ENCODE measurements at places on chromosomes 7 and 10.
A peak's percentile ranks its signal among the peaks of the same experiment; 100 is the strongest.

DNA sequence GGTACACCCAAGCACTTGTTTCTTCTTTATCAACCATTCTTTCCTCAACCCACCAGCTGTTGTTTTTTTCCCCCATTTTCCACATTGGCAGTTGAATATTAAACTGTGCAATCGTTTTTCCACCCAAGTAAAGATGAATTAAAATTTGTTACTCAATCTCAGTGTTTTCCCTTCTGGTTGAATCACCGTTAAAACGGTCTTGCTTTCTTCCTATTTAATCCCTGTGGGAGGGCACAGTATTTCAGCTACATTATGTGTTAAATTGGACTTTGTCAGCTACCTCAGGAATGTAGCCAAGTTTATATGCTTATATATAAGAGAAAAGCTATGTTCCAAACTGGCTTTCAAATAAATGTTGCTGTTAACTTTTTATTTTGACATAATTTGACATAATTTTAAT, 19.9 kb downstream of the SLC35G1 start:
- no peak for DNase-seq

DNA sequence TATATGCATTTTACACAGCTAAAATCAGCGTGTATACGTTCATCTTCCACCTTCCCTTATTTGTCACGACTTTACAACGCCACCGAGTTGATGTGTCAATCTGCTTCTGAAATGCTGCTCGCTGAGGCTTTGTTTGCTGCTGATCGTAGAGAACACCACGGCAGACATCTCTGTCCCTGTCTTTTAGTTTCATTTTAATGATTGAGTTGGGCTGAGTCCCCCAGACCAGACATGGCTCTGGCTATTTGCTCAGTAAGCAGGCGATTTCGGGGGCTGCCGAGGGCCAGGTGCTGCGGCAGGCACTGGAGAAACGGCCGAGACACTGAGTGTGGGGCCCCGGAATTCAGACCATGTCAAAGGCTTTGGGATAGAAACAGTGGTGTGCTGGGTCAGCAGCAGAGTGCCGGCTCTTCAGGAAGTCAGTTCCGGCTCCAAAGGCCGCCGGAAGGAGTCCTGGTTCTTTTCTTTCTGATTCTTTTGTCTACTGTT, 5.0 kb downstream of the LRRC27 start:
- peak; percentile 33 for DNase-seq

DNA sequence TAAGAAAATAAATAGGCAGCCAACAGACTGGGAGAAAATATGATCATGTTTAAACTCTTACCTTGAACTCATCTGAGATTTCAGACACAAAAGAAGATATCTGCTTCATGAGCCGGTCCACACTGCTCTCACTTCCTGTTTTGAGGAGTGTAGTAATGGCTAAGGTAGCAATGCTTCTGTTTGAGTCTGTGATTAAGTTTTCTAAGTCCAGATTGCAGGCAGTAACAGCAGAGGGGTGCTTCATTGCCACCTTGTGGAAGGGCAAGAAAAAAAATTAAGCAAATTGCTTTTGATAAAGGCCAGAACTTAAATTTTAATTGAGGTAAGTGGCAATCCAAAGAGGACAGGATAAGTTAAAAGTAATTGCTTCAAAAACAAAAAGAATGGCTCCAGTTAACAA, 69.1 kb downstream of the MEST start:
- peak; percentile 34 for DNase-seq

DNA sequence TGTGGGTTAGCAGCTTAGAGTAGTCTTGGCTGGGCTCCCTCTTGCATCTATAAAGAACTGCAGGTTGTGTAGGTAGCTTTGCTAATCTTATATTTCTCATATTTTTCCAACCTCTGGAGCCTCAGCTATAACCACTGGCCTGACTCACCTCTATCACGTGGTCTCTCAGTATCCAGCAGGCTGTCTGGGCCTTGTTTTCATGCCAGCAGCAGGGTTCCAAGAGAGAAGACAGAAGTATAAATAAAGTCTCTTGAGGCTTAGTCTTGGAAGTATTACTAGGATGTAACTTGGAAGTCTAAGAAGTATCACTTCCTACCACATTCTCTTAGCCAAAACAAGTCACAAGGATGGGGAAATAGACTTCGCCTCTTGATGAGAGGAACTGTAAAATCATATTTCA, 73.3 kb downstream of the WIPF3 start:
- DNase-seq: no peak

DNA sequence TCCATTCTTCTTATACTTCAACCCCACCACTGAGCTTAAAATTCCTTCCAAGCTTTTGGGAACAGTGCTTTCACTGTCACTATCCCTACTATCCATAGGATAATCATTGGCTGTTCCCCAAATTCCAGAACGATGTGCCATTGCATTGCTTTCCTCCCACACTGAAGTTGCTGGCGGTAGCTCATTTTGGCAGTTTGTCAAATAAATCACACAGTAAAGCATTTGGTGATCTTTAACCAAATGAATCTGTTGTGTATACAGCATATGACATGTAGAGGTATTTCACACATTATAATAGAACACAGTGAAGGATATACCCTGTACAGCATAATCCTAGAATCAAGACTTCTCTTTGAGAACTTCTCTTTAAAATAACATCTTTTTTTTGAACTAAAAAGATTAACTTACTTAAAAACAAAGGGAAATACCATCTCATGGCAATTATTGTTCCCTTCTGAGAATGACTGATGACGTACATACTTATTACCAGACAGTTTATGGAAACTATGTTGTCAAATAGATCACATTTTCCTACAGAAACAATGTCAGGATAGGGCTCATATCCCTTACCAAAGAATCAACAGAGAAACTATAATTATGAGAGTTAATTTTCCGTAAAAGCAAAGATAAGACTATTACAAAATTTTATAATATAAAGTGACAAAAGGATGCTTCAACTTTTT, 93.6 kb downstream of the CTNNA3 start:
- no peak for DNase-seq

DNA sequence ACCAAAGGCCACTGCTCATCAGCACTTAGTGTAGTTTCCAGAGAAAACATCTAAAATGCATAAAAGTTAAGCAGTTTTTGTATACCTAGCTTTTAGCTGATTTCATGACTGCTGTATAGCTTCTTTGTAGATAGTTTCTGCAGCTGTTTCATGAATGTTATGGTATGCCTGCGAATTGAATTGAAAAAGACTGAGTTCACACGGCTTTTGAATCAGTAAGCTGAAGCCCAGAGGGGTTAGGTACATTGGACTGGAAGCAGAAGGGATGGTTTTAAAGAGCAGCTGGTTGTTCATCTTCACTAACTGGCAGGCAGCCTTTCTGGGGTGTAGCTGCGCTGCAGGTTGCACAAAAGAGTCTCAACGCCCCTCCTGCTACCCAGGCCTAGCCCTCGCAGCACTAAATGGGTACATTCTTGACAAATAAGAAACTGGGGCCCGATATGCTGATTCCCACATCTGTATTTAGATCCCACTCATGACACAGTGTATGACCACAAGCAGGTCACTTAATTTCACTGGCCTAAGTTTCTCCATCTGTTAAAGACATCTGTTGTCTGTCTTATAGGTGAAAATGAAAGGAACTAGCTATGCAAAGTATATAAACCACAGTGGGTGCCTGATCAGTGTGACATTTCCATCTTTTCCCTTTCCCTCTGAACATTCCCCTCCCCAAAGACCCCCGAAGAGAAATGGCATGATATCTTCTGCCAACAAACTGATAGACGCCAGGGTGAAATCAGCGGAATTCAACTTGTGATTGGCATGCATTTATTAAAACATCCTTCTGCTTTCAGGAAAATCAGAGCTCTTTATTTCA, 85.9 kb upstream of the AGBL3 start:
- no peak for DNase-seq

GRCh38 chr7:132161976-132162375, 414.3 kb downstream of the PLXNA4 start:
- DNase-seq: no peak

DNA sequence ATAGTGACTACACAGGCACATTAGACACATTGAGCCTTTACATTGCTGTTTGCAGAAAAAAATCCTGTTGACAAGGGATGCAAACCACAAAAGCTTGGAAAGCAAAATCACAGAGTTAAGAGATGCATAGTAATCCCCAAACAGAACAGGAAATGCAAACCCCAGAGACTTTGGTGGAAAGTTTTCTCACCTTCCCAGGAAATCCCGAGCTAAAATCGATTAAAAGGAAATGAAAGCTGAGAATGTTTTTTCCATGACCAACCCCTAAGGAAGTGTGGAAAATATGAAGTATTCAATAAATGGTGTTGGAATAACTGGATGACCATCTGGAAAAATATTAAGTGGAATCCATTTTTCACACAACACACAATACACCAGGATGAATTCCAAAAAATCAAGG, 598.7 kb downstream of the GRID1 start:
- DNase-seq: no peak

DNA sequence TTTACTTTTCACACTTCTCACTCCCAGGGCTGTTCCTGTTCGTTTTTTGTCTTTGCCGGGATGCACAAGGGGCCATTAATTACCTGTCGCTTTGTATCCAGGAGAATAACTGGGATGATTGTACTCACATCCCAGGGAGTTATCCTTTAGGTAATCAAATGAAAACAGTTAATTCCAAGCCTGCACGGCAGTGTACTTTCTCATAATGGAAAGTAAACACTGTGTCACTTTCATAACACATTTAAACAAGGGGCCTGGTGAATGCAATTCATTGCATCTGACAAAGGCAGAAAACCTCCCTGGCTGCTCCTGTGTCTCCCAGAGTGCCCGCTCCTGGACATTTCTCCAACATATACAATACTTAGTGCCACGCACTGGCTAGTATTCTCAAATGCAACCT, 138.7 kb upstream of the CELF2 start:
- DNase-seq: no peak
